ENCODE measurements at places on chromosomes 5 and 9.

GRCh38 chr5:150497274-150497988 lies 10.5 kb upstream of the NDST1 start:
- no peak for DNase-seq

- DNase-seq: no peak
Observed at GRCh38 chr5:61137835-61138234, 24.4 kb downstream of the SMIM15 start.

DNA sequence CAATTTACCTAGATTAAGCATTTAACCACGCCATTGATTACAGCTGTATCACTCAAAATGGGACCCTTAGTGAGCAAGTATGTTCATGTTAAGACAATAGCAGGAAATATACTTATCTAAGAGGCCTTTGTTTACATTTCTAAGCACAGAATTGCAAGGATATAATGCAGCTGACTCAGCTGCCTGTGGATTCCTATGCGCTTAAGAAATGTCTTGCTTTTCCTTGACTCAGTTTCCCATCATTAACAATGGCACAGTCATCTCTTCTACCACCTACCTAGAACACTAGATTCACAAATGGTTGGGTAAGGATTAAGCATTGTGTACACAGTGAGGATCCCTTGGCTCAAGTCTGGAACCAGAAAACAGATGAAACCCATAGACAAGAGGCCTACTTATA lies 163.8 kb downstream of the TSSK1B start:
- no peak for DNase-seq

- no peak for DNase-seq
Observed at GRCh38 chr5:35009657-35010056, 38.1 kb downstream of the AGXT2 start.

DNA sequence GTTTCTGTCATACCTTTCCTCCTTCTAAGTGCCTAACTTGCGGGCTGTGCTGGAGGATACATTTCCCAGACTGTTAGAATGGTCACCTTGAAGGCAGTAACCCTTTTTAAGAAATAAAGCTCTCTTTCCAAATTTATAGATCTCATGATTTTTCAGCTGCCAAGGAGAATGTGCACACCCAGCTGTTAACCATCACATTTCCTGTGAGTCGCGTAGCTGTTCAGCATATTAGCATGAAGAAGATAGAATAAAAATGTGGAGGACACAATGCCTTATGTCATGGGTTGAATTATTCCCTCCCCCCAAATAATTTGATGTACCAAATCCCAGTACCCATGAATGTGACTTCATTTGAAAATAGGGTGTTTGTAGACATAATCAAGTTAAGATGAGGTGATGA lies 729.4 kb downstream of the MTRR start:
- DNase-seq: no peak

DNA sequence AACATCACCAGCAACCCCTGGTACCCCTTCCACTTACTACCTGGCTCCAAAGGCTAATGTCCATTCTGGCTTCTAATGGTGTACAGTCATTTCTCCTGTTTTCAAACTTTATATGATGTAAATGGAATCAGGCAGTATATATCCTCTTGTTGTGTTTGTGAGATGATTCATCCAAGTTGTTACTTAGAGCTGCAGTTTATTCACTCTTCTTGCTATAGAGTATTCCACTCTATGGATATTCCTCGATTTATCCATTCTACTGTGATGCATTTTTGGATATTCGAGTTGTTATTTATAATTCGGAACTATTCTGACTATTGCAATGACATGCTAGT lies 32.4 kb downstream of the IRF1 start:
- DNase-seq: no peak

GRCh38 chr5:79456400-79456799 lies 57.5 kb downstream of the HOMER1 start:
- DNase-seq: no peak
